NT2/D1 (cell line): ENCODE measurements at places on chromosomes 4 and X.

DNA sequence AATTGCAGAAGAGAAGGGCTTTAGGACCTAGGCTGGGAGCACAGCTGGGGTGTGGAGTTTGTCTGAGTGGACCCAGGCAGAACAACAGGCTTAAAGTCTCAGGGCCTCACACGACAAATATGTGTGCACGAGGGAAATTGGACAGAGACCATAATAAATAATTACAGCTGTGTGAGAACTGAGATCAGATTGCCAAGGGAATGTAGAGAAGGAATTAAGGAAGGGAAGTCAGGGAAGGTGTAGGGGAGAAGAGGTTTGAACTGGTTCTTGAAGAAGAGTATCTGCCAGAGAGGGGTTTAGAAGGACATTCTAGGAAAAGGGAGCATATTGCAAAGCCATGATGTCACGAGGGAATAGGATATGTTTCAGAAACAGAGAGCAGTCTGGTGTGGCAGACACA, 120.7 kb upstream of the TSPAN5 start:
- no peak for DNase-seq

DNA sequence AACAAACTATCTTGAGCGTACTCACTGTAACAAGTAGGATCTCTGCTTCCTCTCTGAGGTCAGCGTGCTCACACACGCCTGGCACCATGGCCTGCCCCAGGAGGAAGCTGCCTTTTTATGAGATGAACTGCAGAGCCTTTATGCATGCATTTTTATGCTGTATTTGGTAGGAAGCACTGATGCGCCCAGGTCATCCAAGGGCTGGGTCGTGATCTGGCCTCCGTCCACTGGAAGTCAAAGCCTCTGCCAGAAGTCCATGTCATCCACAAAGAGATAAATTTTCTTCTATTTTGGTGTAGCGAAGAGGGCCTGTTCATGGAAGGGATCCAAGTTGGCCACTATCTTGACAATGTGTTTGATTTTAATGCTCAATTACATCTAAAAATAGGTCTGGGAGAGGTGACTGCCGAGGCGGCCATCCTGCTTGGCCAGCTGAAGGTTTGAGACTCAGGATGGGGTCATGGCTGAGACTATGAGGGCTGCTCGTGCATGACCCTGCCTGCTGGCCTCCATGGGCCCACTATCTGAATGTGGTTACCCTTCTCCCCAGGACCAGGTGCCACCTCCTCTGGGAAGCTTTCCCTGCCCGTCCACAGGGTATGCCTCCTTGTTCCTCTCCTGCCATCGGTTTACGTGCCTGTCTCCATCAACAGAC, 50.3 kb downstream of the HTRA3 start:
- DNase-seq, result no peak

DNA sequence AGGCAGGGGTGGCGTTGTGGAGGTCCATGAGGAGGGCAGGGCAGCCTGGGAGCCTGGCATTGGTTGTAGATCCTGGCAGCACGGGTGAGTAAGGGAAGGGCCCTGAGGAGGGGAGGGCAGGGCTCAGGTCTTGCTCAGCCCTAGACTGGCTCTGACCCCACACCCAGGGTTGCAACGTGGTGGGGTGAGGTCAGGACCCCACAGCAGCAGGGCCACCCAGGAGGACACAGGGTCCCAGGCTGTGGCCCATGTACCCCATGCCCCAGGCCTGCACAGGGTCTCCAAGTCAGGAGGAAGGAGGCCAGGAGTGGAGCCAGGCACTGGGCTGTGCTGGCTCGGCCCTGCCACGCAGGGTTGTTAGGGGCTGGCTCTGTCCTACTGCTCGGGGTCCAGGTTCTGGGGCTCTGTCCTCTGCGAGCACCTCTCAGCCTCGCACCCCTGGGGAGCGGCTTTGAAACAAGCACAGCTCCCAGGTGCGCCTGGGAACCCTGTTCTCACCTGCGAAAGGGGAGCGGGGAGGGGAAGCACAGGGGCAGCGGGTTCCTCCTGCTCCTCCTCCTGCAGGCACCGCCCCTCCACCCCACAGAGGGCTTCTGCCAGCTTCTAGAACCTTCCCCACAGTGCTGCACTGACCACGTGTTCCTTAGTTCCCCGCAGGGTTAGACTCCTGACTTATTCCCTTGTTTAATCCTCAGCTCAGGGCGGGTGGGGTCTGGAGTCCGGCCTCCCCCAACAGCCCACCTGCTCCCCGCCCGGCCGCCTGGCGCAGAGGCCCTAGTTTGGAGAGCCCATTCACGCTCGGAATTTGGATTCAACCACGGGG, 20.4 kb downstream of the MSANTD1 start:
- no peak for DNase-seq

- no peak for DNase-seq
Measured at GRCh38 chrX:8139716-8140115, 31.4 kb downstream of the VCX2 start.

DNA sequence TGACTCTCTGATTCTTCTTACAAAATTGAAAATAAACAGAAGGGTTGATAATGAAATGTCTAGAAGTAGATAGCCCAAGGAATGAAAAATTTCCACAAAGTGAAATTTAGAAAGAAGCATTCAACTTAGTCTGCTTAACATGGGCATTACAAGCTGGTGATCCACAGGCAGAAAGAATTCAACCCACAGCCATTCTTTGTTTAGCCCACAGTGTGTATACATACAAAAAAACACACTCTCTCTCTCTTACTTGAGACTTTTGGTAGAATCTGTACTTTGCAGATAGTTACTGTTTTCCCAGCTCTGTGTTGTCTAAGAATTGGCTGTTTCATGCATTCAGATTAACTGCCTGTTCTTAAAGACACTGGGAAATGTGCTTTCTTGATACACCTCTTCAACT, 159.8 kb downstream of the SLC4A4 start:
- DNase-seq, result no peak

DNA sequence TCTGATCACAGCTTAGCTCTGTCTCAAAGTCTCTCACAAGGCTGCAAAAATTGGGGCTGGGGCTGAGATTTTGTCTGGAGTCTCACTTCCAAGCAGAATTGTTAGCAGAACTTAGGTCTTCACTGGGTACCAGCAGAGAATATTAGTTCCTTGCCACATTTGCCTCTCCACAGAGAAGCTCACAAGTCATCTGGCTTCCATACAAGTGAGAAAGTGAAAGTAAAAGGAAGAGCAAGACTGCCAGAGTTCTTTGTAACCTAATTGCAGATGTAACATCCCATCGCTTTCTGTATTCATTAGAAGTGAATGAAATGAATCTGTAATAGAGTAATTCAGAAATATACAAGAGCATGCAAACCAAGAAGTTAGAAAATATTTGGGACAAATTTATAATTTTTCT, 624.1 kb upstream of the GNPDA2 start:
- DNase-seq, result no peak

- no peak for DNase-seq
Measured at GRCh38 chr4:80076681-80077080, 3.7 kb upstream of the ANTXR2 start.

- DNase-seq, result no peak
Measured at GRCh38 chr4:42327323-42327722, 70.0 kb upstream of the SHISA3 start.

GRCh38 chr4:100317032-100317864, 127.0 kb upstream of the DDIT4L start:
- DNase-seq, result no peak

DNA sequence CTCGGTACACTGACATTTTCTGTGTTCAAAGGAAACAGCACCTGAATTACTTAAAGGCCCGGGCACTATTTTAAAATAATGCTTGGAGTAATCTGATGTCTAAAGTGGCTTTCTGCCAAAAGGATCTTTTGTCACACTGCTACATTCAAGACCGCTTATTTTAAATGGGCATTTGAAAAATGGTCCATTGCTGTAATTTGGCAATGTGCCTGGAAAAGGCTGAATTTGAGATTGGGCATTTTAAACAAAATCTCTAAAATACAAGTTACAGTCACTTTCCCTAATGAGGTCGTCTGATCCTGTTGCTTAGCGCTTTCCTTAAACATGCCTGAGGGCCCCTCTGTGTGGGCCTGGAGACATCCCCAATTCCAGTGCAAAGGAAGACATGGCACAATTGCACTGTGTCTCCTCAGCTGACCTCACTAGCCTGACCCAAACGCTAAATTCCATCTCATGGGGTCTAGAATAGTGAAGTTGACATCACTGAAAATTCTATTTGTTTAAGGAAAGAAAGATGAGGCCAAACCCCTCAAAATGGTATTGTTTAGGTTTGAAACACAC, 214.2 kb downstream of the GPC3 start:
- DNase-seq, result no peak
